ENCODE measurements at places on chromosomes 6 and 20.

DNA sequence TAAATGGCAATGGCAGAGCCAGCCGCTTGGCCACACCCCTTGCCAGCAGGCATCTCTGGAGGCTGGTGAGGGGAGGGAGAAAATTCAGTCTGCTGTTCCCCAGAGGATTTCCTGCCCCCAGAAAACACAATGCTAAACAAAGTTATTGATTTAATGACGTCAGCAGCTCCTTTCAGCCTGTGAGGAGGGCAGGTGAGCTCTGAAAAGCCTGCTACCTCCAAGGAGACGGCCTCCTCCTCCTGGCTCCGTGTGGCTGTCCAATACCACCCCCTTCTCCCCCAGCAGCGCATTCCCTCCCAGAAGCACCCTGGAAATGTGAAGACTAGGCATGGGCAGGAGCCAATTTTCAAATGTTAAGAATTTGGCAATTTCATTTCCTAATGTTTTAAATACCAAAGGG, 393.1 kb downstream of the ZFAND3 start:
- DNase-seq, result no peak

DNA sequence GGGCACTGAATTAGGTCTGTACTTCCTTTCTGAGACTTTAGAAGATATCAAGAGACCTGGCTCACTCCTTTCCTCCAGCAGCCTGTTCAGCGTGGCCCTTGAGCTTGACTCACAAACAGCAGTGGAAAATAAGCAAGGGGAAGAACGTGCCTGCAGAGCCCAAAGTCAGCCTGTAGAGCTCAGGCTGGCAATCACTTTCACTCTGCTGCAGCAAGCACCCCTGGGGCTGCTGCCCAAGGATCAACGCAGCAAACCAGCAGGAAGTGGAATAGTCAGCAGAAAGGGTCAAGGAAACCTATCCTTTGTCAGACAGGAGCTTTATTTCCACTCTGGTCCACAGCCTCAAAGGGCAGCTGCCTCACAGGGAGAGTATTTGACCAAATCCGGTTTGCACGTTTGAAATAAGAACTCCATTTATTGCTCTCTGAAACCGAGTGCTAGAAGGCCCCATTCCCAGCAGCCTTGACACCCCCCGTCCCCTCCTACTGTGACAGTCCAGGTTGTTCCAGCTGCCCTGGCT, 77.4 kb downstream of the PRDM1 start:
- DNase-seq, result peak; percentile 36

DNA sequence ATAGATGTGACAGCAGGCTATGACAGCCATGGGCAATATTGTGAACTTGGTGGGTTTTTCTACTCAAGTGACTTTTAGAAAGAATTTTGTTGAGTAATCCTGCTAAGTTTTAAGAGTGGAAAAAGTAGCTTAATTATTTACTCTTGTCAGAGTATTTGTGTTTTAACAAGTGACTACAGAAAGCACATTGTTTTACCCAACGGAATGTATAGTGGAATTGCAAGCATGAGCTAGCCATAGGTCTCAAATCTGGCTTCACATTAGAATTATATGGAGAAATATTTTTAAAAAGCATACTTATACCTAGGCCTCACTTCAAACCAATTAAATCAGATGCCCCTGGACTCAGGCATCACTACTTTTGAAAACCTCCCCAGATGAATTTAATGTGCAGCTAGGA, 35.5 kb upstream of the GOPC start:
- no peak for DNase-seq

- no peak for DNase-seq
Measured at GRCh38 chr20:62723768-62724450, 15.3 kb downstream of the NTSR1 start.

DNA sequence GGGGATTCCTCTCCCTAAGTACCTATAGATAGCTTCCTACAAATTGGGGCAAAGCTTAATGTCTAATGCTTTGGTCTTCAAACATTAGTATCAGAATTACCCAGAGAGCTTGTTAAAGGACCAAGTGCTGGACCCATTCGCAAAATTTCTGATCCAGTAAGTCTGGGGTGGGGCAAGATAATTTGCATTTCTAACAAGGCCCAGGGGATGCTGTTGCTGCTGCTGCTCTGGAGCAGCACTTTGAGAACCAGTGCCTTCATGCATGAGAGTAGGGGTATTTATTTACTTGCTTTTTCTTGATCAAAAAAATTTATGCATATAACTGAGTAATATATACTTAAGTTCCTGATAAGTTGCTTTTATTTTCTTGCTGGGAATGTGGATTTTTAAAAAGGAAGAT, 24.5 kb upstream of the COL19A1 start:
- no peak for DNase-seq

DNA sequence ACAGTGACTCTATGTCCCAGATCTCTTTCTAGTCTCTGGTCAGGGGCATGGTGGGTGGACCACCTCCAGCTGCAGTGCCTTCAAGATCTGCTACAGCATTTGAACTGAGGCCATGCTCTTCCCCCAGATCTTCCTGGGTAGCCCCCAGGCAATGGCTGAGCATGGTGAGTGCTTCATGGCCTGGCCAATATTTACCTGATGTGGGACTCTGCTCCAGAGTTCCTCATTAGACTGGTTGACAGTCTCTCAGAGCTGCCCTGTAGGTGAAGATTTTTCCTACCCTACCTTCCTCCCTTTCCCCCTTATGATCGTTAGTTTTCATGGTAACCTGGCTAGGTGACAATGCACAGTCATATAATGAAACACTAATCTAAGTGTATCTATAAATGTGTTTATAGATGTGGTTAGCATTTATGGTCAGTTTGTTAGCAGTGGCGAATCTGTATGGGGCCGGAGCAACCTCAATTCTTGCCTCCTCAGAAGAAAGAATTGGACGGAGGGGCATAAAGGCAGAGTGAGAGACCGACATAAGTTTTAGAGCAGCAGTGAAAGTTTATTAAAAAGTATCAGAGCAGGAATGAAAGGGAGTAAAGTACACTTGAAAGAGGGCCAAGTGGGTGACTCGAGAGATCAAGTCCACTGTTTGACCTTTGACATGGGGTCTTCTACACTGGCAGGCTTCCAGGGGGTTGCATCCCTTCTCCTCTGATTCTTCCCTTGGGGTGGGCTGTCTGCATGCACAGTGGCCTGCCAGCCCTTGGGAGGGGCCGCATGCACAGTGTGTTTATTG, 256.3 kb downstream of the CD83 start:
- no peak for DNase-seq

- peak; percentile 56 for DNase-seq
Measured at GRCh38 chr6:105400501-105400900, 2.4 kb downstream of the PREP start.

GRCh38 chr6:130037207-130037811, 18.9 kb downstream of the L3MBTL3 start:
- peak; percentile 54 for DNase-seq

GRCh38 chr6:18823782-18824386, 436.7 kb downstream of the RNF144B start:
- peak; percentile 86 for DNase-seq

DNA sequence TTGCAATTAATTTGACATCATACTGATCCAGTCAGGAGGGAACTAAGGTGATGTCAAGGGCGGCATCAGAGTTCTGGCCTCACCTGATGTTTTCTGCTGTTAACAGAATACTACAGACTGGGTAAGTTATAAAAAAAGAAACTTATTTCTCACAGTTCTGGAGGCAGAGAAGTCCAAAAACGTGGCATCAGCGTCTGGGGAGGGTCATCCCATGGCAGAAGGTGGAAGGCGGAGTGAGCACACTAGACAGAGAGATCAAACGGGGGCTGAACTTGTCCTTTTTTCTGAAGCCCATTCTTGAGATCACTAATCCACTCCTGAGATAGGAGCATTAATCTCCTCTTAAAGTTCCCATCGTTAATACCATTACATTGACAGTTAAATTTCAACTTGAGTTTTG, 3.3 kb upstream of the MTCH1 start:
- DNase-seq, result no peak

- no peak for DNase-seq
Measured at GRCh38 chr20:18360635-18361034, 72.3 kb downstream of the ZNF133 start.

DNA sequence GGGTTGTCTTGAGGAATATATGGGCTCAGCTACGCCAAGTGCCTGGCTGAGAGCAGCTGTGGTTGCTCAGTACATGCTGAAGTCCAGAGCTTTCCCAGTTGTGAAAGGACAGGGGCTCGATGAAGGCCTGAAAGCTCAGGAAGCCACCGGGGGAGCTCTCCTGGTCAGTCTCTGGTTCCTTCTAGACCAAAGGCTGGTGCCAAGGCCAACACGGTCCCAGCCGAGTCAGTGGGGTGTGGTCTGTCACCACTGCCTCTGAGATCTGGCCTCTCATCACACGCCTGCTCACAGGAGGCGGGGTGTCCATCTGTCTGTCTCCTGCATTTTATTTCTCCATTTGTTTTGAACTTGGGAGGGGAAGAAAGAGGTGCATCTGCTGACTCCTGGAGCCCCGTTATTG, 4.9 kb upstream of the FAM83C start:
- peak; percentile 47 for DNase-seq

- peak; percentile 96 for DNase-seq
Measured at GRCh38 chr6:27139756-27140579, 107.5 kb upstream of the PRSS16 start.

GRCh38 chr20:14531786-14532185, 194.4 kb upstream of the FLRT3 start:
- no peak for DNase-seq

- no peak for DNase-seq
Measured at GRCh38 chr20:37494301-37494700, 26.7 kb upstream of the NNAT start.

DNA sequence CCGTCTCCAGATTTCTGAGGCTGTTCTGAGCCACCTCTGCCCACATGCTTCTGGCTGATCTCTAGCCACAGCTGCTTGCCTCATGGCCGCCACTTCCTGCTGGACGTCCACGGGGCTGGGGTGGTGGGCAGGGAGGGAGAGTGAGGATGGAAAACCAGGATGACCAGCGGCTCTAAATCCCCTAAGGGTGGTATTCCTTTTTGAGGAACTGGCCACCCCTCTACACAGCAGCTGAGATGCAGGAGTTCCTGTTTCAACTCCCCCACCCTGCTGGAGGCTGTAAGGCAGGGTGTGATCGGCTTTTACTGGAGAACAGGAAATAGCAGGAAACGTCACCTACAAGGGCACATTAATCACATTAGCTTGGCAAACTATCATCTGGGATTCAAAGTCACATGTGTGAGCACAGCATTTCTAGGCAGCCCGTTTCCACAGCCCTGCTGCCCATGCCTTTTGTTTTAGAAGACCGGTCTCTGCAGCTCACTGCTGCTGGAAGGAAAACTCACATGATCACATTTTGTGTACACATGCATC, 181.6 kb upstream of the ECI2 start:
- peak; percentile 74 for DNase-seq

DNA sequence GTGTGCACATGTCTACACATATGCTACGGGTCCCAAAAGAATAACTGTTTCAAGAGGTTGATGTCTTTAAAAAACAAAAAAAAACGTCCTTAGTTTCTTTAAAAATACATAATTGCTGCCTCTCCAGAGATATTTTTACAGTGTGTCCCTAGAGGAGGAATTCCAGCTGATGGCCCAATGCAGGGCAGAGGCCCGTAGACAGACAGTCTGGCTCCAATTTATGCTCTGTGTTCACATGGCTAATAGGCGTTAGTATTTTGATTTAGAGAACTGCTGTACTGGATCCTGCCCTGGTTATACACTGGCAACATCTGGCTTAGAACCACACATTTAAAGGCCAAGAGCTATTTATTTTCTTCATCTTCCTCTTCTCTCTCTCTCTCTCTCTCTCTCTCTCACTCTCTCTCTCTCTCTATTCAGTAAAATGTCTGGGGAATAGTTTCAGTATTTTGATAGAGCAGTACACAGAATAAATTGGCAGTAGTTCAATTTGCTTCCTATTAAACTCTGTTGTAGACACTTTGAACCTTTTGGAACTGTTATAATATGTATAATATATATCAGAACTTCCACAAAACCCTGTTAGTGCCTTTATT, 260.6 kb downstream of the EYA4 start:
- DNase-seq, result no peak

DNA sequence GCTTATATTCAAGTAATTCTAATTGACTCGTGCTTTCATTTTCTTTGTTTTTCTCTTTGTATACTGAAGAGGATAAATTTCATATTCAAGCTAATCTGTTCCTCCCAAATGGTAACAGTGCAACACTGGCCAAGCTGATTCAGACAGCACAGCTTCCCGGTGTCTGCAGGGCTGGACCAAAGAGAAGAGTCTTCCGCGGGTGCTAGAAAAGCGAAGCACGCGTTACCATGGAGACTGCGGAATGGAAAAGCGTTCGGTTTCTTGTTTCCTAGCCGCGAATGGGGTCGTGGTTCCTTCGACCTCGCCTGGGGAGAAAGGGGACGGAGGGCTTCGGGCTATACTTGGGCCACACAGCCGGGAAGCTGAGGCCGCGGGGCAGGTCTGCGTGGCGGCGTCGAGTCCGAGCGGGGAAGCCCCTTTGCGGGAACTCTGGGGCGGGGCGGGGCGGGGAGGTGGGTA, 6.2 kb upstream of the ZNF311 start:
- peak; percentile 94 for DNase-seq

GRCh38 chr6:5151360-5151954, 66.3 kb downstream of the PPP1R3G start:
- DNase-seq, result no peak

- DNase-seq, result peak; percentile 75
Measured at GRCh38 chr6:50791900-50792508, 26.7 kb upstream of the TFAP2B start.

DNA sequence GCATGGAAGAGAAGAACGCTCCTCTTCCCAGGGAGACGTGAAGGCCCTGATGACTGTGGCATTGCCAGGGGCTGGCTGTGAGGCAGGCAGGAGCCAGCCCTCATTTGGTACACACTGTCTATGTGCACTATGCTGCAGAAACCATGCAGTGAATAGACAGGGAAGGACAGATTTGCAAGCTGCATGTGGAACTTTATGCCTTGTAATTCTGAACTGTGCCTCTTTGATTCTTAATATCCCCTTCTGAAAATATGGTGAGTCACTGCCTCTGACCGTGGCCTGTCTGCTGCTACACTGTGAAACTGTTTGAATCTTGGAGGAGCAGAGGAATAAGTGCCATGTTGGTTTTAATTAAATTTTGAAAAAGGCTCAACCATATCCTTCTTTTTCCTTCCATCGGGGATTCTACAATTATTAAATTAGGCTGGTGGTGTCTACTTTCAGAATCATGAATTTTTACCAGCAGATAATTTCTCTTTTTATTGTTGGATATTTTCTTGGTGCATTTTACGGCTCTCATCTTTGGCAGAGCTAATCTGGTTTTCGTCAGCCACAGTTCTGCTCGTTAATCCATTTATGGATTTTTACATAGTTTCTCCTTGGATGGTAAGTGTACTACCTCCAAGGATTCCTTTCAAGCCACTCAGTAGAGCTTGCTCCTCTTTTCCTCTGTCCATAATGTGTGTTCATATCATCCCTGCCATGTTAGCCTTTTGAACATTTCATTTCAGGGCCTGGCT, 301.0 kb upstream of the SLC35B3 start:
- no peak for DNase-seq
